Stimulated activated CD8-positive, alpha-beta memory T cell treated with anti-CD3 and anti-CD28 coated beads, Interleukin-4, amount 100 ng/mL, for 4 hours (primary cell): ENCODE measurements at places on chromosomes 3 and 15.

- no peak for DNase-seq
Observed at GRCh38 chr3:12777171-12777570, 18.1 kb upstream of the TMEM40 start.

GRCh38 chr3:72100080-72100511 is 315.1 kb upstream of the PROK2 start:
- DNase-seq, result no peak

- no peak for DNase-seq
Observed at GRCh38 chr15:65056868-65057548, 10.8 kb downstream of the RASL12 start.

- DNase-seq, result no peak
Observed at GRCh38 chr3:49533786-49534519, 20.3 kb upstream of the BSN start.

GRCh38 chr15:85597155-85597815 is 197.4 kb downstream of the KLHL25 start:
- no peak for DNase-seq

- no peak for DNase-seq
Observed at GRCh38 chr3:46283881-46284450, 41.7 kb downstream of the CCR3 start.
